Osteoblast (primary cell): ENCODE measurements at places on chromosomes 7 and 10. TPM values are rescaled to one million over a fixed set of nuclear protein-coding genes. Genes with fewer than 3 reads are reported as not detected.

GRCh38 chr7:76060842-76061241 is 12.9 kb downstream of the MDH2 start:
- no peak for DNase-seq

DNA sequence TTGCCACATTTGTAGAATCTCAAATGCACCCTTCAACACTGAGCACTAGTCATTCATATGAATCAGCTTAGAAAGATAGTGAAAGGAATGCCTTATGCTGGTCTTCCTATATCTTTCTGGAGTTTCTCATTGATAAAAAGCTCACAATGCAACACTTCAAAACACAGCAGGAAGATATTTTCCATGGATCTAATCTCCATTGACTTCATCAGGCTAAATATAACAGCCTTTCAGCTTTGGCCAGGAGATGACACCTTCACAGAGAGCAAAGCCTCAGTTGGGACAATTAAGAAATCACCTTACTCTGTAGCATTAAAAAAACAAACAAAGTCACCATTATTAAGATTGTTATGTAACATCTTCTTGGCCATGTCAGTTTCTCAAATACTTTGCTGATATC is 6.7 kb downstream of the NRP1 start:
- no peak for DNase-seq

PPP1R9A gene
- total RNA-seq: under 0.01 TPM in 2 replicates

- DNase-seq: no peak
Observed at GRCh38 chr7:137877027-137877675, 30.4 kb upstream of the DGKI start.

GBF1 gene
- 37.4 and 38.0 TPM in 2 replicates for total RNA-seq

KLF14 gene
- not detected in 2 replicates for total RNA-seq

- DNase-seq: peak; percentile 58
Observed at GRCh38 chr10:47028466-47028865, 117.2 kb downstream of the PTPN20 start.

DNA sequence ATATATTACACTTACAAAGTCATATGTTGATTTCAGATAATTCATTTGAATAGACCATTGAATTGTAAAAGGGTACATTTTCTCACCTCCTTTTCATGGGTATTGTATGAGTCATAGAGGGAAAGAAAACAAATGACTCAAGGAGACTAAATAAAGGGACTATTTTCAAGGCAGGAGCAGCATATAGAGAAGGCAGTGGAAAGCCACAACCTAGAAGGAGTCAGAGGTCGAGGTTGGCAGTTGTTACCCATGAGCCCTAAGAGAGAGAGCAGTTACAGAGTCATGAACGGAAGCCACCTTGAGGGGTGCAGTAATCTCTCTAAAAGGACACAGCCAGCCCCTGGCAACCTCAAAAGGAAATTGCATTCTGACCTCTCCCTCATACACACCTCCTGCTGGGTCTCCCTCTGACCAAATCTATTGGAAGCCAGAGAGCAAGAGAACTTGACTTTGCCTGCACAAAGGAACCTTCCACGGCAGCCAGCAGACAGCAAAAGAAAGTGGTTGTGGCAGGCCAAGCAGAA is 137.9 kb downstream of the GRM8 start:
- DNase-seq: no peak

DNA sequence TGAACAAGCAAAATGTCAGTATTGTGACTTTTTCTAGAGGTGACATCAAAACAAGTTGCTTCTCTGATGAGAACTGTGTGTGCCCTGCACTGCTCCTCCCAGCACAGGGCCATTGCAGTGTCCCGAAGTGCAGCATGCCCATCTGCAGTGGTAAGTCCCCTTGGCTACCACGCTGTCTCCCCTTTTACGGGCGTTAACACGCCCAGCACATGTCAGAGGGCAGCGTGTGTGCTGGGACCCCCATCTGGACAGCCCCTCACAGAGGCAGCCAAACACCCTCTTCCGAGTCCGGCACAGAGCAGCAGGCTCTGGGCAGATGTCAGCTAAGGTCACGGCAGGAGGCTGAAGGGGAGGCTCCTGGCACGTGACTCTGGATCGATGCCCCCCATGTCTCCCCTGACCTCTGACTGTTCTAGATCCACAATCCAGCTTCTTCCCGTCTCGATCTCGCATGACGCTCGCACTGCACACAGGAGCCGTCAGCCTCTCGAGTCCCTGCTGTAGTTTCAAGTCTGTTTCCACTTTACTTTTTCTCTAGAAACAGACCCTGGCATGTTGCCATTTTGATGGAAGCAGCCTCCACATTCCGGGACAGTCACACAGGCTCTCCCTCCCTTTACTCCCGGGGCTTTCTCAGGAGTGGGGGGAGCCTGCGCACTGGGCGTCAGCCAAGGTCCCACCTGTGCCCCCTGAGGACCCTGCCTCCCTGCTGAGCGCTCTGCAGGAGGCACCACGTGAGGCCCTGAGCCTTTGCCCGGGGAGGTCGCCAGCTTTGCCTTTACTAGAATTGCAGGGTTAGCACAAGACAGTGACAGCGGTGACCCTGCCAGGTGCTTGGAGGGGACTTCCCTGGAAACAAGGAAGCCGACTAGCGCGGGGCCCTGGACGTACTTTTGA is 133.8 kb downstream of the TCERG1L start:
- no peak for DNase-seq

- peak; percentile 89 for DNase-seq
Observed at GRCh38 chr7:127938588-127938987, 92.6 kb downstream of the LRRC4 start.

GRCh38 chr10:2525781-2526180 is 541.6 kb upstream of the PFKP start:
- no peak for DNase-seq

GRCh38 chr10:28788762-28789161 is 111.4 kb downstream of the BAMBI start:
- DNase-seq: no peak

DNA sequence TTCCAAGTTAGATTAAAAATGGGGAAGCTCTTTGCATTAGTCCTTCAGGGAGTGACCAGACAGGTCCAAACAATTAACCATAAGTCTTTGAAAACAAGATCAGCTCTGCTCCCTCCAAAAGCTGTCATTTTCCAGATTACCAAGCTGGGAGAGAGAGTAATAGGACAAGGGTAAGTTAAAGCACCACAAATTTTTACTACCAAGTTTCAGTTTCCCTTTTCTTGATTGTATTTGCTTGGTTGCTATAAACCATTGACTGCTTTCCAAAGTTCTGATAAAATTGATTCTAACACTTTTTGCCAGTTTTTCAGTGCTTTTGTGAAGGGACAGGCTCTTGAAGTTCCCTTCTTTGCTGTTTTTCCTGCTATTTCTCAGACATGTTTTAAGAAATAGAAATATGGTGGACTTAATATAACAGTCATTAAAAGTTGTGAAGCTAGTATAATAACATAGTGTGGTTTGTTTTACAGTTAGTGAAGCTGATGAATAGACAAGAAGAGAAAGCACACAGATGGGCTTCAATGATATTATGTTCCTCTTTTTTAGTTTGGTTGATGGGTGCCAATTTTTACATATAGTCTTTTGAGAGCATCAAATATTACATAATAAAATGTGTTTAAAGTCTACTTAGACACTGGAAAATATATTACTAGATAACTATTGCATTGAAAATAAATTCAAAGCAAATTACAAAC is 40.0 kb upstream of the ZNF365 start:
- DNase-seq: no peak

NPC1L1 gene
- total RNA-seq: not detected in 2 replicates

DNA sequence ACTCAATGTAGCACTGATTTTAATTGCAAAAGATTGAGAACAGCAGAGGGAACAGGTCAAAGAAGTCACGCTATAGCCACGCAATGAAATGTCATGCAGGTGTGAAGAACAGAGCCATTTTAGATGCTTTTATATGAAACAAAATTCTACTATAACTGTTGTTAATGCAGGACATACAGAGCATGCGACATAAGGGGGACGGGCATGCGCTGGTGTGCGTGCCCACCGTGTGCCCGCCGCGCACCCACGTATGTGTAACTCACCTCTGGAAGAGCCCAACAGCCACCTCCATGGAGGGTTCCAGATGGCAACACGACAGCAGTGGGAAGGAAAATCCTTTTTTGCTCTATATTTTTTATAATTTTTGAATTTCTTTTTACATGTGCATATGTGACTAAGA is 410.0 kb upstream of the RNF32 start:
- no peak for DNase-seq

DNA sequence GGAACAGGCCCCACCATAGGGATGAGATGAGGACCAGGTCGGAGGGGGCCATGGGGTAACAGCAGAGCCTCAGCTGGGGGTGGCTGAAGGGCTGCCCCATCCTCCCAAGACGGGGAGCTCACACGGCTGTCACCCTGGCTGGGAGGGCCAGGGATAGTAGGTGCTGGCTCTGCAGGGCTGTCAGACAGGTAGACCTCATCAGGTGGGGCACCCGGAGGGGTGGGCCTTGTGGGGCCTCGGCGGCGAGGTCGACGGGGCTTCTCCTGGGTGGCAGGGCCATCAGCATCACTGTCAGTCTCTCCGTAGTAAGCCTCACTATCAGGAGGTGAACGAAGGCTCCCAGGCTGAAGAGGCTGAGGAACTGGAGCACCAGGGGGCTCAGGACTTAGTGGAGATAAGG is 2.6 kb downstream of the SYNPO2L start:
- DNase-seq: no peak

SH2D4B gene
- total RNA-seq: under 0.01 TPM in 1 of 2 replicates, not detected in the other

GRCh38 chr7:36775061-36775620 is 50.8 kb upstream of the AOAH start:
- DNase-seq: no peak

DNA sequence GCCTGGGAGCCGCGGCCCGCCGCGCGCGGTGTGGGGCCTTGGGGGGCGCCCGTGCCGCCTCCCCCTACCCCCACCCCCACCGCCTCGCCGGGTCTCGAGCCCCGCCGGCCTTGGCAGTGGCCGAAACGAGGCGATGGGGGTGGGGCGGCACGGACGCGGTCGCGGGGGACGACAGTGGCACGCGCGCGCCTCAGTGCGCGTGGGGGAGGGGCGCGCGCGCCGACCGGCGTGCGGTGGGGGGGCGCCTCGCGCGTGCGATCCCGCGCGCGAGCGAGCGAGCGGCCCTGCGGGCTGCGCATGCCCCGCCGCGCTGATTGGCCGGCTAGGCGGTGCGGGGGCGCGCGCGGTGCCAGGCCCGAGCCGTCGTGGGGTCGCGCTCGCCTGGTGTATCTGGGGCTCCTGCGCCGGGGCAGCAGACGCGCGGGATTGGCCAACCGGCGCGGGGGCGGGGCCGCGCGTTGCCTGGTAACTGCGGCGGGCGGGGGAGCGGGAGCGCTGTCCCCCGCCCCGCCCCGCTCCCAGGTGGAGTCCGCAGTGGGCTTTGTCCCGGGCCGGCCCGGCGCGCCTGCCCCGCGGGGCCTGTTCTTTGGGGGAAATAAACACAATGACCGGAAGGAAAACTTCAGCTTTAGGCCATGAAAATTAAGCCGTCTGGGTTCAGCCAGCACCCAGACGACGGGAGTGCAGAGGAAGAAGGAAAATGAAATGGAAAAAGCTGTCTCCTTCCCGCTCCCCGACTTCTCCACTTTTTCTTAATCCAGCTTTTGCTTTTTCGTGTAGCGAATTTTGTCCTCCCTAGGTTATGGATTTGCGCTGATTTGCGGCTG is 873 bp downstream of the GTF2I start:
- DNase-seq: peak; percentile 100

DNA sequence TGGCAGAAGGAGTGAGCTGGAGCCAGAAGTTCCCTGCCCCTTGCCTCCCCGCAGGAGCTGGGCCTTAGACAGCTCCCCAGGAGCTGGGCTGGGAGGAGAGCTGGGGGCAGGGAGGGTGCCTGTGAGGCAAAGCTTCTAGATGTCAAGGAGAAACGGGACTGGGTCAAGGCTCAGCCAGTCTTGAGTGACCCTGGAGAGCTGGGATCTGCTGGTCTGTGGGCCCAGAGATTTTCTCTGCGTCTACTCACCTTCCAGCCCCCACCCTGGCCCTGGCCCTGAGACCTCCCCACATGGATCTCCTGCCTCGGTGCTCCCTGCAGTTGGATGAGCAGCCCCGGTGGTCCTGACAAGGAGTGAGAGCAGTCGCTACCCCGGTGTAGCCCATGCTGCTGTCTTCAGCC is 20.3 kb upstream of the SHH start:
- DNase-seq: peak; percentile 64

GRCh38 chr10:14687340-14687739 is 87.4 kb downstream of the FAM107B start:
- no peak for DNase-seq

C10orf62 gene
- 0.29 and 0.36 TPM in 2 replicates for total RNA-seq

DGKB gene
- total RNA-seq: 0.88 and 1.1 TPM in 2 replicates

NME8 gene
- total RNA-seq: not detected in 2 replicates
